ENCODE measurements at places on chromosomes 12 and 14. TPM values are rescaled to one million over a fixed set of nuclear protein-coding genes. Genes with fewer than 3 reads are reported as not detected.

The DCN gene
- total RNA-seq = not detected

The RBMS2 gene
- total RNA-seq = 10.4 TPM

The HOXC6 gene
- 4.6 TPM for total RNA-seq

The TULP3 gene
- 20.7 TPM for total RNA-seq

The ARMH4 gene
- 0.34 TPM for total RNA-seq

The EDDM3A gene
- total RNA-seq = not detected

The ERGIC2 gene
- 64.5 TPM for total RNA-seq

The GNS gene
- total RNA-seq = 59.7 TPM

The AQP5 gene
- not detected for total RNA-seq

The FMNL3 gene
- total RNA-seq = 2.0 TPM

The KRT74 gene
- not detected for total RNA-seq

The TCTN1 gene
- 32.8 TPM for total RNA-seq

The SYNE3 gene
- 0.26 TPM for total RNA-seq

The EFS gene
- total RNA-seq = not detected

The GPR162 gene
- total RNA-seq = 0.41 TPM

The KRT6C gene
- not detected for total RNA-seq

The PRIM1 gene
- total RNA-seq = 28.8 TPM

The GPR135 gene
- total RNA-seq = 1.0 TPM

The ALKBH2 gene
- 50.6 TPM for total RNA-seq

The KCNK13 gene
- 0.15 TPM for total RNA-seq

The SYCP3 gene
- total RNA-seq = not detected

The TROAP gene
- 78.1 TPM for total RNA-seq

The POTEG gene
- total RNA-seq = not detected

The TEX52 gene
- not detected for total RNA-seq

The ACSM4 gene
- not detected for total RNA-seq

The EIF5 gene
- 260 TPM for total RNA-seq

The LEMD3 gene
- total RNA-seq = 12.0 TPM

The BLOC1S1 gene
- 153 TPM for total RNA-seq

The AP5M1 gene
- total RNA-seq = 18.7 TPM

The KSR2 gene
- 0.66 TPM for total RNA-seq

The TBX5 gene
- total RNA-seq = not detected

The LTBP2 gene
- total RNA-seq = 16.4 TPM

The MARK3 gene
- 58.6 TPM for total RNA-seq

The ADAM21 gene
- total RNA-seq = not detected

The KRT71 gene
- not detected for total RNA-seq

The SLC41A2 gene
- total RNA-seq = 21.9 TPM

The RNASE7 gene
- total RNA-seq = not detected

The CHST11 gene
- total RNA-seq = 35.7 TPM

The GALNT16 gene
- total RNA-seq = 3.6 TPM

The RHEBL1 gene
- total RNA-seq = 6.3 TPM

The FSCB gene
- total RNA-seq = not detected

The ERP27 gene
- not detected for total RNA-seq

The PMCH gene
- total RNA-seq = not detected

The SLC10A1 gene
- not detected for total RNA-seq

The AQP2 gene
- not detected for total RNA-seq

The SLC24A4 gene
- total RNA-seq = 0.10 TPM

The ITGB7 gene
- 0.56 TPM for total RNA-seq

The FOXN4 gene
- total RNA-seq = 0.12 TPM

The KIF26A gene
- total RNA-seq = 3.7 TPM

The GUCY2C gene
- 0.01 TPM for total RNA-seq

Data from A549 treated with CpdA at 1 μM for 4 hours (cell line).